Stimulated activated CD4-positive, alpha-beta T cell treated with anti-CD3 and anti-CD28 coated beads, Interleukin-4, amount 100 ng/mL, for 4 hours (primary cell): ENCODE measurements at places on chromosomes 1 and 21.

GRCh38 chr1:41775956-41776585 lies 142.7 kb downstream of the HIVEP3 start:
- no peak for DNase-seq

GRCh38 chr1:58089898-58090534 lies 456.5 kb downstream of the OMA1 start:
- DNase-seq, result no peak

DNA sequence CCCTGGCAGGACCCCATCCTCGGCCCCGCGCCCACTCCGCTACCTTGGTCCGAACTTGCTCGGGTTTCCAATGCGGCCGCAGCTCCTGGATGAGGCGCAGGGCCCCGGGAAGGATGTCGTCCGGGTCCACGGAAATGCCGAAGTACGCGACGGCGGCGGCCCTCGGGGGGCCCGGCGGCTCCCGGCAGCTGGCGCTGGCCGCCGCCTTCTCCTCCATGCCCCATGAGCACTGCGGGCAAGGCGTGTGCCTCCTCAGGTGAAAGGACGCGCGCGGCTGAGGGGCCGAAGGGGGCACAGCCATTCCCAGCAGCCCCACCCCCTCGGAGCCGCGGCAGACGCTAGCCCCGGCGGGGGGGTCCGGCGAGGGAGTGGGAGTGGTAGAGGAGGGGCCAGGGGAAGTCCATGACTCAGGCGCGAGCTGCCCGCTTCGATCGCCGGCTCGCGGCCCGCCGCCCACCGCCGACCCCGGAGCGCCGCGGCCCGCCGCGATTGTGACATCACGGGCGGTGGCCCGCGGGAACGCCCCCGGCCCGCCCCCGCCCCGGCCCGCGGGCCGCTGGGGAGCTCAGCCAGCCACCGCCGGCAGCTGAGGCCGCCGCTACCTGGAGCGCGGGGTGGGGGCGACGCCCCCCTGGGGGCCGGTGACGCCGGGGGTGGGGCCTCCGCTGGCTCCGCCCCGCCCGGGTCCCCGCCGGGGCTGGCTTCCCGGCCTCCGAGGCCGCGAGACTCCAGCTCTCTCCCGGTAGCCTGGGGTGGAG lies at the start of gene ETNK2:
Gene ETNK2, minus strand, starts transcription at position 493 of the 758 bp plus-strand sequence. Its CDS starts 192 bp downstream, at position 301.
- peak; percentile 50 for DNase-seq

- no peak for DNase-seq
These were observed 57.8 kb downstream of the FOXO6 start for GRCh38 chr1:41418857-41419583.

DNA sequence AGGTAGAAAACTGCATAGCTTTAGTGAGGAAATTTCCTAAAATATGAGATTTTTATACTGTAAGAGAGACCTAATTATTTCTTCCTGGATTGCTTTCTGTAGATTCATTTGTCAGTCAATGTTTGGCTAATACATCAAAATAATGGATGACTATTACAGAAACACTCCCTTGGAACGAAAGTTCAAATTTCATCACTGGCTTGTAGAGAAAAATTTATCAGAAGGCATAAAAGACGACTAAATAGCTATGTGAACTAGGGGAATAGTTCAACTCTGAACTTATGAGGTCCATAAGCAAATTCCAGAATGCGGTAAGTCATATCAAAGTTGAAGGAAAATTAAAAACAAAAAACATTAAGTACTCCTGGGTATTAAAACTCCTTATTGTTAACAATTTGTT lies 36.0 kb downstream of the WNT2B start:
- DNase-seq, result no peak

DNA sequence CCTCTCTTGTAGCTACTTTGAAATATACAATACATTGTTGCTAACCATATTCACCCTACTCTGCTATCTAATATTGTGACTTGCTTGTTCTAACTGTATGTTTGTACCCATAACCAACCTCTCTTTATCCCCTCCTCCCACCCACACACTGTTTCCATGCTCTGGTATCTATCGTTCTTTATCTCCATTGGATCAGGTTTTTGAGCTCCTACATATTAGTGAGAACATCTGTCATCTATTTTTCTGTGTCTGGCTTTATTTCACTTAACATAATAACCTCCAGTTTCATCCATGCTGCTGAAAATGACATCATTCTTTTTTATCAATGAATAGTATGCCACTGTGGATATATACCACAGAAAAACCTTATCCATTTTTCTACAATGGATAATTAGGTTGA lies 1230.1 kb downstream of the PLA2G4A start:
- DNase-seq, result no peak
